Astrocyte (in vitro differentiated cells and primary cell): ENCODE measurements at places on chromosomes 16 and 17.

DNA sequence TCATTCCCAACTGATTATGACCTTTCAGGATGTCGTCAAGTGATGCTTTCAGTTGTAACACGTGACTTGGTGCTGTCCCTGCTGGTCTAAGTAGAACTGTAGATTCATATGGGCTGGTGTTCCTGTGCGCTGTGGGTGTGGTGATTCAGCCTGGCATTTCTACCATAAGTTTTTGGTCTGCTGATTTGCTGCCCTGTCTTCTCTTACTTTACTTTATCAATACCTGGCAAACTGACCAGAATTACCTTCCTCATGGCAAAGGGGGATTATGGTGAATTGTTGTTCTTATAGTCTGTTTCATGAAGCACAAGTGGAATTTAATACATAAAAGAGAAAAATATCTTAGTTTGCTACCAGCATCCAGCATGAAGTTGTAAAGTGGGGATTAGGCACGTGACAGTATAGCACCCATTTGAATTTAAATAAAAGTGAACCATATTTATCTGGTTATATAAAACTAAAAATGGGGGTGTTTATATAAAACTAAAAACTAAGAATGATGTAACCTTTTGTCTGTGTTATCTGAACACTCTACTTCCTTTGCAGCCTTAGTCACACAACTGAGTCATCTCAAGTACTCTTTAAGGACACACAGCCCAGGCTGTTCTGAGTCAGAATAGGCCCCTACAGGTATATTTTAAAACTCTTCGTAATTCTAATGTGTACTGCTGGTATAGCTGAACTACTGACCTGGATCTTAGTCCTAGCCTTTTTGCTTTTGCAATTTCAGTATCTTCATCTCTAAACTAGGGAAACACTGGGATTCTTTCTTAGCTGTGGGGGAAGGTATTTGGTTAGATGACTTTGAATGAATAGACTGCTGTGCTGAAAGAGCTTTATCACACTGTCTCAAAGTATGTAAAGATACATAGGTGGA is 28.3 kb downstream of the TTC19 start:
- DNase-seq: peak; percentile 97

DNA sequence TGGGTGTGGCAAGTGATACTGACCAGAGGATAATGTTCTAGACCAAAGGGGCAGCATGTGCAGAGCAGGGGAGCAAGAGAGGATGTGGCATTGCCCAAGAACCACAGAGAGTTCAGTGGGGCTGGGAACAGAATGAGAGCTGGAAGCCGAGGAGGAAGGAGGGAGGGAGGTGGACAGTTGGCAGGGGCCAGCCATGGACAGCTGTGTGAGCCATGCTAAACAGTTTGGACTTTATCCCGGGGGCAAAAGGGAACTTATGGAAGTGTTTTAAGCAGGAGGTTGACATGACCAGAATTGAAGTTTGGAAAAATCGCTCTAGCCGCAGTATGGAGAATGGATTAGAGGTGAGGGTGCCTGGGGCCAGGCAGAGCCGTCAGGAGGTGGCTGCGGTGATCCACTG is 29.4 kb upstream of the TMEM132E start:
- DNase-seq: no peak

GRCh38 chr17:77597418-77598240 is 360.9 kb upstream of the TNRC6C start:
- DNase-seq: no peak

DNA sequence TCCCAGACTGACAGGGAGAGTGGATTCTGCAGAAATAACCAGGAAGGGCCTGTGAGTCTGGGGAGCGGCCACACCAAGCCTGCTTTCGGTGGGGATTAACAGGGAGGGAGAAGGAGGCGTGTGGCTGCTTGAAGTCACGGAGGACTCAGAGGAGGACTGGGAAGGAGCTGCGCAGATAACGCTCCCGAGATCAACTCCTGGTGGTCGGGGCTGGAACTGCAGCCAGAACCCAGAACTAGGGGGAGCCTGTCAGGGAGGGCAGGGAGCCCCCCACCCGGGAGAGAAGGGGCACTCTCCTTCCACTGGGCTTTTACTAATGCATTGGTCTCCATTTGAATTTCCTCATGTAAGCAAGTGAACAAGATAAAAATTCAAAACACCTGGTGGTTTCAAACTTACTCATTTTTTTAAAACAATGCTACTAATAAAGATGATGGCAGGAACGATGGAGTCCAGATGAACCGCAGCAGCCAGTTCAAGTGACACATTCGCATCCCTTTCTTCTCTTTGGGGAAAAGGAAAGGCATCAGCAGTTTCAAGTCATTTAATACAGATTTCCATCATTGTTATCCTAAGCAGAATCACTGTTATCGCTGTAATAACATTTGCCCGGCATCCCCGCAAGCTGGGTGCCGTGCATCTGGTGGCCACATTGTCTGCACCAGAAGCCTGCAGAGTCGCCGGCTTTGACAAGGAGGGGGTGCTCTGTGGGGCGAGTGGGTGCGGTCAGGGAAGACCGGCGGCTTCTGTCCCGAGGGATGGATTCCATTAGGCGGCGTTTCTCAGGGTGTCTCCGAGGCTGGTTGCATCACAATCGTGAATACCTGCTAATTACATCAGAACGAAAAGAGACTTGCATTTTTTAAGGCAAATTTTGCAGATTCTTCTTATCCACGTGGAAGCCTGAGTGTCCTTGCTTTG is 183.0 kb downstream of the FOXL1 start:
- DNase-seq: peak; percentile 51

GRCh38 chr16:14029658-14030057 is 41.5 kb upstream of the MRTFB start:
- no peak for DNase-seq

DNA sequence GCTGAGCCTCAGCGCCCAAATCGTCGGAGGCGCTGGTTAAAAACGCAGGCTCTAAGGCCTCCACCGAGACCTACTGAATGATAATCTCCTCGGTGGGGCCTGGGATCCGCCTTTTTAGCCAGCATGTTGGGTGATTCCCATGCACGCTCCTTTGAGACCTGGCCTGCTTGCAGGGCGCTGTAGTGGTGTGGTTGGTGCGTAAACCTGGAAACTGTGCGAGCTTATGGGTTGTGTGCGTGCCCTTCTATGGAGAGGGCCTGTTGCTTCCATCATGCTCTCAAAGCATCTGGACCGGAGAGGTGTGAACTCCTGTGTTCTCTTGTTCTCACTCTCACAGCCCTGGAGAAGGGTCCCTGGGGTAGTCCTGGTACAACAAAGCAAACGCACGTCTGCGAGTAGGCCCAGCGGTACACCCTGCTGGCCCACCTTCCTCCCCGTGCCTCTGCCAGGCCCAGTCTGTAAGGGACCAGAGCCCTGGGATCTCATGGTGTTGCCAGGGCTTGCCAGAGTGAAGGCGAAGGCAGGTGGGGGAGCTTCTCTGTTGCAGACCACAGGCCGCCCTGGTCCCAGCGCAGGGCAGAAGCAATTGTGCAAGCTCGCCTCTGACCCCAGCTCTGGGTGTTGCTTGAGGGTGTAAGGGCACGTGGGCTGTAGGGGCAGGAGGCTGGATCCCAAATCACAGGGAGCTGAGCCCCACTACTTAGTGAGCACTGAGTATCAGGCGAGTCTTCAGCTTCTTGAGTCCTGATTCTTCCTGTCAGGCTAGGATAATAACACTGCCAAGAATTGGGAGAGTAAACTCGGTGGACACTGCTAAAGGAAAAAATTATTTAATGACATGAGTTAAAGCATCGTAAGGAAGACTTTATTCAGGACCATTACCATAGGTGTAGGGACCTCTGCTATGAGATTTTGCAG is 879 bp upstream of the LRRC75A start:
- DNase-seq: no peak

- DNase-seq: no peak
Observed at GRCh38 chr17:40320756-40321523, 12.0 kb downstream of the RARA start.

DNA sequence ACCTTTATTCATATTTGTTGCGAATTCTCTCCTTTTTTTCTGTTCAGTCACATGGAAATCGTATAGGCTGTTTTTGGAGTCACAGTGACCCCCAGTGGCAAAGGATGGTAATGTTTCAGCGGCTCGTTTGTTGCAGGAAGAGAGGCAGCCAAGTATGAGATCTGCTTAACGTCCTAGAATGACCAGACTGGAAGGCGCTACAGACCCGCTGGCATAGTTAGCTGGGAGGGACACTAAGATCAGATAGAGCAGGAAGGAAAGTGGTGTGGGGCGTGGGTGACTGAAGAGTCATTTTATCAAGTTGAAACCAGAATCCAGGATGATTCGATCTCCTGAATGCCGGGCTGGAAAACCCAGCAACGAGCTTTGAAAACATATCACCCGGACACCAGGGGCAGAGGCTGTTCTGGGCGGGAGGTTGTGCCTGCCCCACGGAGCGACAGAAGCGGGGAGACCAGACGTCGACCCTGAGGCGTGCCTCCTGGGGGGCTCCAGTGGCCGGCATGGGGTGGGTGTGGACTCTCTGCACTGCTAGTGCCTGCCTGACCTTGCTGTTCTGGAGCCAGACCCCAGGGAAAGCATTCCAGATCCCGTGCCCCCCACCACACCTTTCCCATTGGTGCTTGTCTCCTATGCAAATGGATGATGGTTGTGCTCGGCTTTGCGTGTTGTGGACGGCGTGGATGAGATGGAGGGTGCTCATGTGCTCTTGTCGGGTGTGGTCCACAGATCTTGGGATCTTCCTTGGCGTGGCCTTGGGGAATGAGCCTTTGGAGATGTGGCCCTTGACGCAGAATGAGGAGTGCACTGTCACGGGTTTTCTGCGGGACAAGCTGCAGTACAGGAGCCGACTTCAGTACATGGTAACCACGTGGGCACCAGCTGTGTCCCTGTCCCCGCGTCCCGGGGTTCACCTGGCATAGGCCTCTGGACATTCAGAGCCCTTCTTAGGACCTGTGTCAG is 7.7 kb downstream of the IL34 start:
- peak; percentile 52 for DNase-seq

GRCh38 chr17:48544349-48545021 is 424 bp downstream of the HOXB2 start:
- peak; percentile 91 for DNase-seq

DNA sequence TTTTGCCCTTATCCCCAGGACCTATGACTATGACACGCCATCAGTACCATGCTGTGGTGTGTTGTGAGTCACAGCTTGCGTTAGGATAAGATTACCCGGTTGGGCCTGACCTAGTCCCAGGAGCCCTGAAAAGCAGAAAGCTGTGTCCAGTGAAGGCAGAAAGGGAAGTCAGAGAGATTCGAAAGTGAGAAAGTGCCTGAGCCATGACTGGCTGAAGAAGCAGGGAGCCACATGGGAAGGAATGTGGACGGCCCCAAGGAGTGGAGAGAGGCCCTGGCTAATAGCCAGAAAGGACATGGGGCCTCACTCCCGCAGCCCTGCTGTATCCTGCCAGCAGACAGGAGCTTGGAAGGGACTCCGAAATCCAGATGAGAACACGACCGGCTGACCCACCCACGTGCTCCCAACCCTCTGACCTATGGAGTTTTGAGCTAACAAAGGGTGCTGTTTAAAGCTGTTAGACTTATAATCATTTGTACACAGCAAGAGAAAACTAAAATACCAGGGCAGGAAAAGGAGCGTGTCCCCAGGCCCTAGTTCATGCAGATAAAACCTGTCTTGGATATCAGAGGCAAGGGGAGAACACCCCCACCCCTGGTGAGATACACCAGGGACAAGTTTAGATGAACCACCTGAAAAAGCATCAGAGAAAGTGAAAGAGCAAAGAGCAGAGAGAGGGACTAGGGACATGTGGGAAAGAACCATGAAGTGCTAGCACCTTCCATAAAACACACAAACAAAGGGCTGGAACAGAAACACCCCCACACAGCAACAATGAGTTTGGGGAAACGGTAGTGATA is 115.3 kb downstream of the SLC39A11 start:
- DNase-seq: peak; percentile 89

DNA sequence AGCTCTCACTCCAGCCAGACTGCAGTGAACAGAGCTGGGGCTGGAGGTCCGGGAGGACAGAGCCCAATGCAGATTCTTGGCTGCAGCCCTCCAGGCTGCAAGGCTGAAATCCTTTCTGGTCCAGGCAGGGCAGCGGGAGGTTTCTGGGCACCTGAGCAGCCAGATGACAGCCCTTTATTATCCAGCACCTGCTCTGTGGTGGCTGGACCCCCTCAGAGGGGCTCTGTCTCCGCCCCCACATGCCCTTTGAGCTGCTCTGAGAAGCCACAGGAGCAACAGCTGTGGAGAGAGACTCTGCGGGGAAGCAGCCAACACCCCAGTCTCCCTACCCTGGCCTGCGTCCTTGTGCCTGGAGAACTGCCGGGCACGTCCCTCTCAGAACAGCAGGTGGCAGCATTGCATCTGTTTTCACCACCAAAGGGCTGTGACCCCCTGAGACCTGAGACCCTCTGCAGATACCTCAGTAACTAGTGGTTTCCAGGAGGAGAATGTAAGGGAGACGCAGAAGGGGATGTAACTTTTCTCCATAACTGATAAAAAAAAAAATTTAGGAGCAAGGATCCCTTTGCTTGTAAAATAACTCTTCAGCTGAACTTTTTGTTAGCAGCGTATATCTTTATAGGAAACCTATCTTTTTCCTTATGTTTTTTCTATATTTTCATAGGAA is 3.7 kb upstream of the CNP start:
- peak; percentile 17 for DNase-seq
